ENCODE measurements at places on chromosomes 12 and 14. TPM values are rescaled to one million over a fixed set of nuclear protein-coding genes. Genes with fewer than 3 reads are reported as not detected.

- no peaks in the 10 kb centered on the region for H3K4me1 ChIP-seq
- no peak overlapping the region for H3K4me3 ChIP-seq
- H3K27me3 ChIP-seq: no peaks in the 10 kb centered on the region
- H3K36me3 ChIP-seq: no peaks in the 10 kb centered on the region
- no peak overlapping the region for H3K27ac ChIP-seq
Observed at GRCh38 chr14:25484235-25484634, 434.3 kb upstream of the STXBP6 start.

DNA sequence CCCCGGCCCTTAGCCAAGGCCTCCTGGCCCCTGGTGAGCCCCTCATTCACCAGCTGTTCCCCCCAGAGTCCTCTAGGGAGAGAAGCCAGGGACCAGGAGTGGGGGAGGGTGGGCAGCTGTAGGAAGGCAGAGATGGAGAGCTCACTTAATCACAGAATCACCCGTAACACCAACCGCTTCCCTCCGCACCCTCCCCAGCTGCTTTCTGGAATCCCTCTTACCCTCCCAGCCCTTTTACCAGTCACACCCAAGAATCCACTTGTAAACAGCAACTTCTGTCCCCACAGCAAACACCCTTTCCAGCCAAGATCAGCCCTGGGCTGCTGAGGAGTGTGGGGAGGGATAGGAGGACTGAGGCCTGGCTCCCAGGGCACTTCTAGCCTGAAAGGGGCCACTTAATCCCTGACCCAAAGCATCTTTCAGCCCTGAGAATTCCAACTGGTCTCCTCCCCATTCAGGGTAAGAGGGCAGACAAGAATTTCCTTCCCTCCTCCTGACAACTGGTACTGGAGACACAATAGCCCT, 18.8 kb downstream of the NCKAP5L start:
- DNase-seq: peak; percentile 44
- H3K27me3 ChIP-seq: no peaks in the 10 kb centered on the region
- H3K27ac ChIP-seq: peak overlapping the region; percentile 86
- peaks cover 20% of the 10 kb centered on the region for H3K36me3 ChIP-seq

DNA sequence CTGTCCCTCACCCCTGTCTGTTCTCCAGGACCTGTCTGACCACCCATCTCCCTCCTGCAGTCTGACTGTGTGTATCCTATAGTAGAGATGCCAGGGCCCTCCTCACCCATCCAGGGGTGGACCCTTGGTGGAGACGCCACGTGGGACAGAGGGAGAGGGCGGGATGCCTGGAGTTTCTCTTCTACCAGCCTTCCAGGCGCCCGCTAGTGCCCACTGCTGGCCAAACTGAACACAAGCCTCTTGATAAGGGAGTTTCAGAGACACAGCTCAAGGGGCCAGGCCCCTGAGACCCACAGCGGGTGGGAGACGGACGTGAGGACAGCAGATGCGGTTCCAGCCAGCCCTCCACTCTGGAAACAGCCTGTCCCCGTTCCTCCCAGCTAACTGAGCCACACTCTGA, 147.3 kb downstream of the RBM19 start:
- H3K4me1 ChIP-seq: no peaks in the 10 kb centered on the region
- no peak for DNase-seq
- H3K36me3 ChIP-seq: peaks cover 73% of the 10 kb centered on the region
- no peak overlapping the region for H3K4me3 ChIP-seq

DNA sequence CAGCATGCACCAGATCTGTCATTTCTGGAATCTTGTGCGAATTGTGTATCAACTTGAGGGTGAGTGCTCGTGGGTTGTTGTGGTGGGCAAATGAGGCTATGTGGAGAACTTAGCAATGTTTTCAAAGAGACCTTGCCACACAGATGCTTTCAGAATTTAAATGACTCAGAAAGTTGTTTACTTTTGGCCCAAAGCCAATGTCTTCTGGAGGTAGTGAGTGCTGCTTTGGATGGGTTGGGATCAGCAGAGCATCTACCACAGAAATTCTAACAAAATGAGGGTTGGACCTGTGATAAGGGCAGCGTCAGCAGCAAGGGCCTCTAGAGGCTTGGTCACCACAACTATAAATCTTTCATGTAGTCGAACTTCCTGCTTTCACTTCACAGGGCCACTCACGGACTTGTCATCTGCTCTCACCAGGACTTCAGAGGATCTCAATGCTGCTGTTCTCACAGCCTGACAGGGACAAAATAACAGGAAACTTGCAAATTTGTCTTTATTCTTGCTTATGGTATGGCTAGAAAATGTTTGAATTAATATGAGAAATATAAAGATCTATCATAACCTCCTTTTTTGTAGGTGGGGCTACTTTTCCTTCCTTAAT, 111.4 kb downstream of the DACT1 start:
- peaks cover 24% of the 10 kb centered on the region for H3K4me1 ChIP-seq
- no peak overlapping the region for H3K4me3 ChIP-seq
- H3K36me3 ChIP-seq: no peaks in the 10 kb centered on the region
- H3K27ac ChIP-seq: peak overlapping the region; percentile 23
- no peaks in the 10 kb centered on the region for H3K27me3 ChIP-seq
- DNase-seq: no peak

GRCh38 chr12:123761841-123762714, at the start of gene DNAH10:
Gene DNAH10 (plus strand): TSS chr12:123762301. CDS start chr12:123762337, 36 bp downstream.
- H3K4me1 ChIP-seq: peaks cover 5% of the 10 kb centered on the region
- no peak for DNase-seq
- peak within 1 kb of the TSS; percentile 37 for H3K4me3 ChIP-seq
- H3K27me3 ChIP-seq: no peaks in the 10 kb centered on the region
- peaks cover 27% of the 10 kb centered on the region for H3K36me3 ChIP-seq
- H3K27ac ChIP-seq: no peak within 1 kb of the TSS

- DNase-seq: peak; percentile 83
- peaks cover 61% of the 10 kb centered on the region for H3K4me1 ChIP-seq
- H3K27me3 ChIP-seq: no peaks in the 10 kb centered on the region
Observed at GRCh38 chr12:53071591-53072551, 7.3 kb downstream of the SPRYD3 start.

DNA sequence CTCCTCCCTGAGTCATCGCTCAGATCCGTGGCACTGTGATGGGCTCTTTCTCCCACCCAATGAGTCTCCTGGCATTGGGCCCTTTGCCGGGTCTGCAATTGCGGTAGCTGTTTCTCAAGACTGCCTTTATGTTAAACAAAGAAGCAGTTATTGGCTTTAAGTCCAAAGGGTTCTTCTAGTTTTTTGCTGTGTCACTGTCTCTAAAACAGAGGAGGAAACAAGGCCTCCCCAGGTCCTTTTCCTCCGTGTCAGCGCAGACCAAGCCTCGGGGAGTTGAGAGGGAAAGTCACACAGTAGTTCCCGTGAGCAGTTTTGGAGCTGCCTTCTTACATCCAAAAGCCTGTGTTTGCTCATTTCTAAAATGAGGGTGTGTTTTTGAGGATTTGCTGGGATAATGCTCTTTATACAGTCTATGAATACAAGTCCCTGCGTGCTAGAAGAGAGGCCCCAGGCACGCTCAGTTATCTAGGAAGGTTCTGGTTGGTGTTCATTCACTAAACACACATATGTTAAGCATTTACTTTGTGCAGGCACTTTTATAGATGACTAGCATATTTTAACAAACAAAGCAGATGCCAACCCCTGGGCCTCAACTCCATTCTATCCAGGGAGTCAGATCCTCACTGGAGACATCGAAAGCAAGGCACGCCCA, 126.0 kb upstream of the PZP start:
- H3K36me3 ChIP-seq: no peaks in the 10 kb centered on the region
- no peaks in the 10 kb centered on the region for H3K4me1 ChIP-seq
- no peaks in the 10 kb centered on the region for H3K27me3 ChIP-seq
- peak overlapping the region; percentile 24 for H3K27ac ChIP-seq
- no peak for DNase-seq

PFKM gene
- 49.6 TPM for total RNA-seq

GUCY2C gene
- total RNA-seq: not detected

NRL gene
- total RNA-seq: 5.5 TPM

FAM186B gene
- total RNA-seq: 0.42 TPM

Measured in tibial nerve (tissue), 4 donors.